NCI-H187 treated with DMSO at 0.1 percent for 48 hours (cell line): ENCODE measurements at places on chromosomes 13 and 19.
A peak's percentile ranks its signal among the peaks of the same experiment; 100 is the strongest.

- DNase-seq: no peak
These were observed 197.0 kb downstream of the MZT1 start for GRCh38 chr13:72530471-72530870.

- DNase-seq: peak; percentile 18
These were observed at the start of gene ZNF229 for GRCh38 chr19:44447916-44448674. TSS of gene ZNF229 (minus strand) at chr19:44448472. CDS start at chr19:44442847, 5,625 bp downstream.

- no peak for DNase-seq
These were observed 69.1 kb downstream of the ALOX5AP start for GRCh38 chr13:30804474-30804873.

DNA sequence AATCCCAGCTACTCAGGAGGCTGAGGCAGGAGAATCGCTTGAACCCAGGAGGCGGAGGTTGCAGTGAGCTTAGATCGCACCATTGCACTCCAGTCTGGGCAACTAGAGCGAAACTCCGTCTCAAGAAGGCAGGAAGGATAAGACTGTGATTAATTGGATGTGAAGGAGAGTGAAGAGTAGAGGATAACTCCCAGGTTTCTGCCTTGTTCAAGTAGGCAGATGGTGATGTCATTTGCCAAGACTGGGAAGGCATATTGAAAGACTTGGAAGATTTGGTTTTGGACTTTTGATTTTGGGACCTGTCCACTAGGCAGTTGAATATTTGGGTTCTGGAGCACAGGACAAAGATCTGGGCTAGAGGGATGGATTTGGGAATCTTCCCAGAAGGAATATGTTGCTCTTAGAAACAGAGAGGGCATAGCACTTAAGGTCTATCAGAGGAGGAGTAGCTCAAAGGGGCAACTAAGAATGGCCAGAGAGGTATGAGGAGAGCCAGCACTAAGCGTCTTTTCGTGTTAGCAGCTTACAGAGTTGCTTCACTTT lies 20.0 kb downstream of the GARRE1 start:
- DNase-seq: no peak

DNA sequence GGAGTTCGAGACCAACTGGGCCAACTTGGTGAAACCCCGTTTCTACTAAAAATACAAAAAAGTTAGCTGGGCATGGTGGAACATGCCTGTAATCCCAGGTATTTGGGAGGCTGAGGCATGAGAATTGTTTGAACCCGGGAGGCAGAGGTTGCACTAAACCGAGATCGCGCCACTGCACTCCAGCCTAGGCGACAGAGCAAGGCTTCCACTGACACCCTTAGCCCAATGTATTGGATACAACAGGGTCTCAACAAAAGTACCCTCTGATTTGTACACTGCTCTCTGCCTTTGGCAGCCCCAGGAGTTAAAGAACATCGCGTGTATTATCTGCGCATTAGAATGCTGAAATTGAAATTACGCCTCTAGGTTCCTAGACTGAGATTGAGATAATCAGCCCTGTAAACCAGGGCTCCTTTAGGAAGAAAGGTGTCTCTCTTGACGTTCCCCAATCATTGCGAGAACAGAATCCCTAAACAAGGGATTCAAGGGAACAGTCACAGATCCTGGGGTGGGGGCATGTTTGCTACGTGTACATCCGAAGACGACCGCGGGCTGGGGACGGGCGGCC lies 21.9 kb downstream of the IPO5 start:
- no peak for DNase-seq

- no peak for DNase-seq
These were observed 48.1 kb upstream of the SERPINE3 start for GRCh38 chr13:51291341-51291740.

- no peak for DNase-seq
These were observed 2.5 kb downstream of the PRTN3 start for GRCh38 chr19:843180-843835.

- no peak for DNase-seq
These were observed 14.7 kb upstream of the HMGB1 start for GRCh38 chr13:30480292-30480950.

GRCh38 chr13:112767506-112768471 lies 78.0 kb downstream of the ATP11A start:
- no peak for DNase-seq

GRCh38 chr19:8342316-8342683 lies 762 bp downstream of the KANK3 start:
- DNase-seq: no peak

- DNase-seq: no peak
These were observed 32.1 kb upstream of the SLC7A9 start for GRCh38 chr19:32901504-32902161.

DNA sequence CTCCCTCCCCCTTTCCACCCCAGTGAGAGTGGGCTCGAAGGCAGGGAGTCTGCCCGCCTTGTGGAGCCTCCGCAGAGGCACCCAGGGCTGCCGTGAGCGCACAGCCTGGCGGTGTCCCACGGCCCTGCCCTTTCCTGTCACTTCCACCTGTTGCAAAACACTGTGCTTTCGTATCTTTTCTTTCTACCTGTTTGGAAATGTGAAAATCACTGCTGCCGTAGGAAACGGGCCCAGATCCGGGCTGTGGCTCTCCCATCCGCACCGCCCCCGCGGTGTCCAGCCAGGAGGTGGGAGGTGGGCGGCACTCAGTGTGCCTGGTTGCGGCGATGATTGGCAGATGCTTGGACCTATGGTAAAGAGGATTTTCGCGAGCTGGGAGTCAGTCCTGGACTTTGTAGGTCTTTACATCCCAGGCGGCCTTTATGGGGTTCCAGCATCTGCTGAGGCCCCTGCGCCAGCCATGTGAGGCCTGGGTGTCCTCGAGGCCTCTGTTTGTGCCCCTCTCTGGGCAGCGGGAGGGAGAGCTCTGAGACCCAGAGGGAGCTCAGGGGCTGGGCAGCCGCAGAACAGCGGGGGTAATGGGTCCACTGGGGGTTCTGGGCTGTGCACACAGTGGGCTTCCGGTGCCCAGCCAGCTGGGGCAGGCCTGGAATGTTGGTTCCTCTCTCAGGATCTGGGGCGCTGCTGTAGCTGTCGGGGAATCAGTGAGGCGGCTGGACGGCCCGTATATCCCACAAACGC lies 6.1 kb downstream of the STK11 start:
- DNase-seq: no peak

- no peak for DNase-seq
These were observed 191.6 kb downstream of the UQCRFS1 start for GRCh38 chr19:29021232-29021916.

DNA sequence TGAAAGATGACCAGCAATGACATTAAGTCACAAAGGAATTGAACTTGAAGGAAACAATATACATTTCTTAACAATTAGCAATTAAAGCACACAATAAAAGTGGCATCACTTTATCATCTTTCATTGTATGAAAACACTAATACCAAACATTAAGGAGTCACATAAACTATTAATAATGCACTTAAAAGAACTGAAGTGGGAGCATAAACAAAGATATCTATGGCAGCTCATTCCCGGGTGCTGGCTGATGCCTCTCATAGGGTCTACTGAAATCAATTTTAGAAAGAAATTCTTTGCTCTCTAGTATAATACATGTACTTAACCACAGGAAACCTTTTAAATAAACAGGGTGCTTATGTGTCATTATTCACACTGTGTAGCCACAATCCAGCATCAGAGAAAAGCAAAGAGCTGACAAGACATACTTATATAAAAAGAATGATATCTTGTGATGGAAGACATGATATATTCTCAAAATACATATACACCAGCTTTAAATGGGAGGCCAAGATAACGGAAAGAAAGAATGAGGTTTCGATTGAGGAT lies 1207.8 kb downstream of the EFNB2 start:
- DNase-seq: no peak

DNA sequence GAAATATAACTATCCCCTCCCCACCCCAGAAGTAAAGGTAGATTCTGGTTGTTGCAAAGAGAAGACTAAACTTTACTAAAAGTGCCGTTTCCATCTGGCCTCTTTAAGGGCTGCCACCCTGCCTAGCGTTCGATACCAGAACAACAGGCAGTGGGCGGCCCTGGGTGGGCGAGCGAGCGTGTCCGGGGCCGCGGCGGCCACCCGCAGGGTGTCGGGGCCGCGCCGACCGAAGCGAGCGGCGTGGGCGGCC lies 2.6 kb downstream of the FGF9 start:
- no peak for DNase-seq

DNA sequence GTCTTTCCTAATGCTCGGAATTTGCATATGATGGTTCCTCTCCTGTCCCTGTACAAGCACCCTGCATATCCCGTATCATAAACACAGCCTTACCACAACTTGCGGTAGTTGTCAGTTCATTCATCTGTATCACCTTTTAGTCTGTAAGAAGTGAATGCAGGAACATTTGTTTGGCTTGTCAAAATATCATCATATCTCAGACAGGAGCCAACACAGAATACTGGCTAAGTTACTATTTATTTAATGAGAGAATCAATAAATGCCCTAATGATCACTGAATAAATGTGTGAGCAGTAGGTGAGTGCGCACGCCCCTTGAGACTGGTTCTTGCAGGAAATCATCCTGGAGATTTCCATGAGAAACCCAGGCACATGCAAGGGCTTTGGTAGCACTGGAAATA lies 182.8 kb downstream of the MYO16 start:
- no peak for DNase-seq

- no peak for DNase-seq
These were observed 40.3 kb downstream of the RCBTB2 start for GRCh38 chr13:48492470-48493065.

GRCh38 chr13:24146961-24147569 lies 13.5 kb upstream of the SPATA13 start:
- no peak for DNase-seq

- DNase-seq: peak; percentile 79
These were observed 1204.1 kb downstream of the OLFM4 start for GRCh38 chr13:54232700-54233099.
